ENCODE measurements at places on chromosomes 3 and 15.

DNA sequence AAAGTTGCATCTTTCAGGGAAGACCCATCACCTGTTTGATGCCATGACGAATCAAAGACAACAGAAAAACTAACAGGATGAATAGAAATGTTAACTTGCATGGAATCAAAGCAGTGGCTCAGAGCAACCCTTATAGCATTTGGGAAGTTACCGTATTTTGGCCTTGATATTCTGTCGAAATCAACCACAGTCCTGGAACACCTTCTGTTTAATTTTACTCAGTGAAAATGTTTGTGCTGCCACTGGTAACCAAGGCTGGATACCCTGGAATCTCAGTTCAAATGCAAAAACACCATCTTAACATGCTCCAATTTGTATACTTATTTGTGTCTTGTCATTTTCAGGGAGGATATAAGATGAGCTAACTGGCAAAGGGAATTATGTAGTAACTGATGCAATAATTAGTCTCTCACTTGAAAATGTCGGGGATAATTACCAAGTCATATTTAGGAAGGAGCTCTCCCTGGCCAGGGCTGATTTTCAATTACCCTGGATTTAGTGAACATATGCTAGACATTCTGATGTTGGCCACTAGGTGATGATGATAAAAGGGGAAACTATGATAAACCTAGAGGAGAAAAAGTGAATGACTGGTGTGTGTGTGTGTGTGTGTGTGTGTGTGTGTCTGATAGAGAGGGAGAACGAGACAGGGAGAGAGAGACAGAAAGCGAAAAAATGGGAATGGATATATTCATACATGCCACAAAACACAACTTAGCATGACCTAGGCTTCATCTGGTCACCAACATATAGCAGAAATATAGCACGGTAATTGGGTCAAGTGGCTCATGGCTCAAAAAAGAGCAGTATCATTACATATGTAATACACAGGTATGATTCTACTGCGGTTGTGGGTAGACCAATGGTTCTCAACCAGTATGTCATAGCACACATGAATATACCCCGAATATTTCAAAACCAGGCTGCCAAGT lies 19.0 kb upstream of the PRICKLE2 start:
- peak; percentile 40 for DNase-seq

DNA sequence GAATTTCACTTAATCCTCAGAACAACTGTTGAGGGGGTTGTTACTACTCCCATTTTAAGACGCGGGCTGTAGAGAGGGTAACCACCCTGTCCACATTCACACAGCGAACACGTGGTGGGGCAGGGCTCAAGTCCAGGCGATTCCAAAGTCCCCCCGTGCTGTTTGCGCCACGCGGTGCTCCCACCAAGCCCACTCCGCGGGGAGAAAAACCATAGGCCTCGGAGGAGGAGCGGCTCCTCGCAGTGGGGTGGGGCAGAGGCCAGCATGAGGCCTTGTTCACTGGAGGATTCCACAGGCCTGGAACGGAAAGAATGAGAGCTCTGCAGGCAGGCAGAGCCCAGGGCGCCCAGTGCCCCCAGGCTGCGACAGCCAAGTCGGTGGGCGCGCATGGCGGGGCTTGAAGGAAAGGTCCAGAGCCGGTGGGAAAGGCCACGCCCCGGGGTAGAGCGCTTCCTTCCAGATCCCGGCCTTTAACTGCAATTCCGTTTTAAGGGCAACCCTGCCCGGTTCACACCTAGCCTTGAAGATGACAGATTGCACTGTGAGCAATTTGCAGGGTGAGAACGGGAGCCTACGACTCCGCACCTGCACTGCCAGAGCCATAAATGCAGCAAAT lies 161.8 kb upstream of the TBL1XR1 start:
- DNase-seq, result peak; percentile 55

DNA sequence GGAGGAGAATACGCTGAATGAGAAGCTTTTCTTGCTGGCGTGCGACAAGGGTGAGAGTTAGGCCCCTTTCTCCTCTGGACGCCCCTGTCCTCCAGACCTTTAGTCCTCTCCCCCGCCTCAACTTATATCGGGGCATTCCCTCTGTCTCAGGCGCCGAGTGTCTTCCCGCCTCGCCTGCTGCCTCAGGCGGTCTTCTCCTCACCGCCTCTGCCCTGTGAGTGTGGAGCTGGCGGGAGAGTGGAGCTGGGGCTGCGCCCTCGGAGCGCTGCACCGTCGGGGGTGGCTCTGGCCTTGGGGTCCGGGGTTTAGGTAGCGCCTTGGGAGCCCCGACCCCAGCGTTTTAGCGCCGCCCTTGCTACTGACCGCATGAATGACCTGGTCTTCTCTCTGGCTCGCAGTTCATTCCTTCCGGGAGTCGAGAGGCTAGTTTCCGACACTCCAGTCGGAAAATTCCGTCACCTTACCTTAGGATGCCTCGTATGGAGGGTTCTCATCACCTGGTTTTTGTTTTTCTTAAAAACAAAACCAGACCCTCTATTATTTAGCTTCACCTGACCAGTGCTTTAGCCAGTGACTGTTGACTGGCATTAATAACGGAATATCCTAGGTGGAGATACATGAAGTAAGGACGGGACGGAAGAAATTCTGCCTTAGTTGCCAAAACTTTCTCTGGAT lies 985 bp downstream of the TRPC1 start:
- DNase-seq, result no peak

GRCh38 chr15:40471808-40472150 lies 995 bp downstream of the CHST14 start:
- peak; percentile 59 for DNase-seq

DNA sequence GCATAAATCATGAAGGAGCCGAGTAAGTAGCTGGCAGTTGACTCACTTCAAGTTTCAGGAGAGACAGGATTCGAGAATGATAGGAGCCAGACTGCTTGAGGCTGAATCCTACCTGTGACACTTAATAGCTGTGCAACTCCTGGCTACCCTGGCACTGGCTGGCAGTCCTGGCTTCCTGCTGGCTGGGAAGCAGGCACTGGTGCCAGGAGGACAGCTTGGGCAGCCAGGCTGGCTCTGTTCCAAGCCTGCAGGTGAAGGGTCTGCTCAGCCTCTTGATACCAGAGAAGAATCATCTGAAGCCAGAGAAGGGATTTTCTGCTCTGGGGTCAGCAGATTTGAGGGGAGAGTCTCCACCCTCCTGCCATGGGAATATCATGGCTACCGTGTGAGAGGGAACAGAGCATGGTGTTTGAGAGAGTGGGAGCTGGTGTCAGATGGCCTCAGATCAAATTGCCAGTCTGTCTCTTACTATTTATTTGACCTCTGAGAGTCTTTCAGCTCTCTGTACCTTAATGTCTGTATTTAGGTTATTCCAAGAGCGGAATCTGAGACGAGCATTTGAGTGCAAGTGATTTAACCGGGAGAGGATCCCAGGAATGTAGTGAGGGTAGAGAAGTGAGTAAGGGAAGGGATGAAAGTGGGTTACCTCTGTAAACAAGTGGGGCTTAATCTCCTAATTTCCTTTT lies 4.4 kb upstream of the XIRP1 start:
- DNase-seq, result no peak

- DNase-seq, result no peak
Measured at GRCh38 chr15:26314577-26314976, 451.4 kb upstream of the ATP10A start.

- DNase-seq, result no peak
Measured at GRCh38 chr15:48126667-48127355, 6.0 kb downstream of the SLC24A5 start.

DNA sequence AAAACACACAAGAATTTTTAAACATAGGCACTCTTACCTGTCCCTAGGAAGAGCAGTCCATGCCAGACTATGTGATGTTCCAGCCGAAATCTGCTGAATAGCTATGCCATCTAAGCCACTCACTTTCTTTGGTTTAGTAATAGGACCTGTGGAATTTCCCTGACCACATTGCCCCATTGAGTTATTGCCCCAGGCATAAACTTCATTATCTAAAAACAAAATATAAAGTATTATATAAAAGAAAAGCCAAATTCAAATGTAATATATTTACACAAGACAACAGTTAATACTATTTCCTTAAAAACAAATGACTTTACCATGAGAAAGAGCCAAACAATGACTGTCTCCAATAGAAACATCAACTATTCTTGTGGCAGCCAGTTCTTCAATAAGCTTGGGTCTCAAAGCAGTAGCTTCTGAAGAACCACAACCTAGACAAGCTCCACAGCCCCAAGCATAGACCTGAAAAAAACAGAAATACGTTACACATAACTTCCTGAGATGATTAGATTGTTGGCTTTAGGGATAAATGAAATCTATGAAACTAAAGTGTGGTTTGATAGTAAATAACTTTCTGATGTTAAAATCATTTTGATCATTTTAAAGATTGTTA lies 84.3 kb downstream of the HERC1 start:
- no peak for DNase-seq

- no peak for DNase-seq
Measured at GRCh38 chr3:109442531-109442930, 105.2 kb upstream of the DPPA4 start.

- DNase-seq, result no peak
Measured at GRCh38 chr15:65940618-65940909, 71.3 kb downstream of the RAB11A start.

DNA sequence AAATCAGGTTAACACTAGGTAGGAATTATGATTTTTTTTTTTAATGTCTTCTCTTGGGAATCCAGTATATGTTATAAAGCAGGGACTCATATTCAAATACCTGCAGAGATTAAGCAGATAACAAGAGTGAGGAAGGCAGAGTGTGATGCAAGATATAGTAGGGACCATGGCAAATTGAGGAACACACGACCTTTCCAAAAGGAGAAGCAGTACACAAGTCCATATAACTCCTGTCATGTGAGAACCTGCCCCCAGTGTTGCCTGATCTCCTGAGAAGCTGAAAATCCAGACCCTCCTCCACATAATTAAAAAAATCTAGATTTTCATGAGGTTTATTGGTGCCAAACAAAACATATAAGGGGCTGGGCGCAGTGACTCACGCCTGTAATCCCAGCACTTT lies 3.6 kb downstream of the RFC4 start:
- no peak for DNase-seq

- peak; percentile 86 for DNase-seq
Measured at GRCh38 chr15:48507416-48508065, 138.0 kb downstream of the FBN1 start.

DNA sequence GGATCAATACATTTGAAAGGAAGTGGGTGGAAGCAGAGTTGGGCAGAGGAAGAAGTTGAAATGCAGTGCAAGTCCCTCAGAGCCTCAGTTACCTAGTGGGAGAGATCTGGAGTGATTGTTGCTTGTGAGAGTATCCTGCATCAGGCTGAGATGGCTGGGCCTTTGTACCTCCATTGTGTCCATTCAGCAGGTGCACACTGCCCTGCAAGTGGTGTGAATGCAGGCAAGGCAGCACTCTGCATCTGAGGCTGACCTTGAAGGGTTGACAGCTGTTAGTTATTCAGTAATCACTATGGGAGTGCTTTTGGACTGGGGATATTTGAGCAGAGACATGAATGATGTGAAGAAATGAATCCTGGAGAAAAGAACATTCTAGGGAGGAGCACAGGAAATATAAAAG lies 25.2 kb downstream of the ATP6V1A start:
- no peak for DNase-seq

DNA sequence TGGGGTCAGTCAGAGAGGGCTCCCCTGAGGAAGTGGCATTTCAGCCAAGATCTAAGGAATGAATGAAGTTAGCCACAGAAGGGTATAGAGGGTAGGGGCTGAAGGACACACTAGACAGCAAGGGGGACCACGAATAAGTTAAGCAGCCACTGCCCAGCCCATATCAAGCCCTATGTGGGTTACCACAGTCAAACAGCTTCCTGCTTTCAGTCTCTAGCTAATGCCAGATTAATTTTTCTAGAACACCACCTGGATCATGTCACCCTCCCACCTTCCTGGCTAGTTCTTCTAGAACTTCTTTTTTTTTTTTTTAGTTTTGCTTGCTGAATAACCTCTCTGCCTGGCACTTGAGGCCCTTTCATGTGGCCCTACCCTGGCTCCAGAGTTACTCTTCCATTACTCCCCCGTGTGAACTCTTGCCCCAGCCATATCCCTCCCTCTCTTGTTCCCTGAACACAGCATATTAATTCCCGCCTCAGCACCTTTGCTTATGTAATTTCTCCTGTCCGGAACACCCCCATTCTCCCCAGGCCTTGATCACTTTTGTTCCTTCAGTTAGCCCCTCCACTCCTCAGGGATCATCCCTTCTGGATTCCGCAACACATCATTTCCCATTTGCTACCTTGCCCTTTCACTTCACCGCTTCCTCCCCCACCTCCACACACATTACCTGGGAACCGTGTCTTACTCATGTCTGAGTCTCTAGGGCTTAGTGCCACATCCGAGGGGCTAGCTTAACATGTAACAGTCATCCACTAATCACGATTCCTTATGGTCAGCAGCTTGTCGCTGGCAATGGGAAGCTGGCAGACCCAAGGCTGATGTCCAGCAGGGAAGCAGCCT lies 20.6 kb upstream of the BNC1 start:
- DNase-seq, result no peak

- no peak for DNase-seq
Measured at GRCh38 chr3:127077068-127077467, 94.2 kb downstream of the PLXNA1 start.

DNA sequence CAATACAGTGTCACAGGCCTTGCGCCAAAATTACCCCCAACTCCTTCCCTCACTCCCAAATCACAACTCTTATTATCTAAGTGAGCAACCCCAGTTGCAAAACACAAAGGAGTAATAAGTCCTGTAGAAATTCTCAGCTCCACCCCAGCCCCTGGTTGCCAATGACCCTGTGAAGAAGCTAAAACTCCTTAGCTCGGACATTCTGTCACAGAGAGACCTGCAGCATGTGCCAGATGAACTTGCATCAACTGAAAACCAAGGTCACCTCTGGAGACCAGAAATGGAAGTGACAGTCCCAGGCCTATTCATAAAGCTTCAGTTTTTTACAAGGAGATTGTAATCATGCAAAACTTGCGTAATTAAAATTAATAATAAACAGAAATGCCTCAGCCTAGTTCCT lies 55.2 kb downstream of the RBPMS2 start:
- DNase-seq, result no peak

GRCh38 chr15:50219820-50220219 lies 37.8 kb downstream of the SLC27A2 start:
- DNase-seq, result no peak

- DNase-seq, result no peak
Measured at GRCh38 chr3:65576966-65577365, 461.8 kb downstream of the MAGI1 start.

DNA sequence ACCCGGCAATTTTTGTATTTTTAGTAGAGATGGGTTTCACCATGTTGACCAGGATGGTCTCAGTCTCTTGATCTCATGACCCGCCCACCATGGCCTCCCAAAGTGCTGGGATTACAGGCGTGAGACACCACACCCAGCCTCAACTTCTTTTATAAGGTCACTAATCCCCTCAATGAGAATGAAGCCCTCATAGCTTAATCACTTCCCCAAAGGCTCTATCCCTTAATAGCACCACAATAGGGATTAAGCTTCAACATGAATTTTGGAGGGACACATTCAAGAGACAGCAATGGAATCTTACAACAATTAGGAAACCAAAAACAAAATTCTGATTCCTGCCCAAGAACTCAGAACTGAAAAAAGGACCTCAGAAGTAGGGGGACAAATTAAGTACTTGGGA lies 126.8 kb downstream of the ATP1B3 start:
- no peak for DNase-seq

DNA sequence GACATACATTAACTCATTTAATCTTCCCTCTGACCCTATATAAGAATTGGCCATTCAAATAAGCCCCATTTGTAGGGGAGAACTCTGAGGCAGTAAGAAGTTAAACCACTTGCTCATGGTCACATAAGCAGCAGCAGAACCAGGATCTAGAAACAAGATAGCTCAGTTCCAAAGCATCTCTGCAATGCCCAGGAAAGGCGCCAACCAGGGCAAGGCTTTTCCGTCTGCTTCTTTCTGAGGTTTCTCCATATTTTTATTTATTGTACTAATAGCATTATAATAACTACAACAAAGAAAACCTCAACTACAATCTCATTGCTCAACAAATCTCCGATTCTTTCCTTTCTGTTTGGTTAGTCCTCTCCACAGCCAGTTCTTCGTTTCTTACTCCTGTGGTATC lies 4.3 kb upstream of the UBE2E2 start:
- DNase-seq, result no peak
